ENCODE measurements at places on chromosomes 5 and 9. TPM values are rescaled to one million over a fixed set of nuclear protein-coding genes. Genes with fewer than 3 reads are reported as not detected.

- H3K27ac ChIP-seq: no peak overlapping the region
- H3K36me3 ChIP-seq: peaks cover 6% of the 10 kb centered on the region
- no peak overlapping the region for H3K4me3 ChIP-seq
- no peaks in the 10 kb centered on the region for H3K27me3 ChIP-seq
- no peak for DNase-seq
These were observed 90.5 kb downstream of the ANKH start for GRCh38 chr5:14781106-14781505.

DNA sequence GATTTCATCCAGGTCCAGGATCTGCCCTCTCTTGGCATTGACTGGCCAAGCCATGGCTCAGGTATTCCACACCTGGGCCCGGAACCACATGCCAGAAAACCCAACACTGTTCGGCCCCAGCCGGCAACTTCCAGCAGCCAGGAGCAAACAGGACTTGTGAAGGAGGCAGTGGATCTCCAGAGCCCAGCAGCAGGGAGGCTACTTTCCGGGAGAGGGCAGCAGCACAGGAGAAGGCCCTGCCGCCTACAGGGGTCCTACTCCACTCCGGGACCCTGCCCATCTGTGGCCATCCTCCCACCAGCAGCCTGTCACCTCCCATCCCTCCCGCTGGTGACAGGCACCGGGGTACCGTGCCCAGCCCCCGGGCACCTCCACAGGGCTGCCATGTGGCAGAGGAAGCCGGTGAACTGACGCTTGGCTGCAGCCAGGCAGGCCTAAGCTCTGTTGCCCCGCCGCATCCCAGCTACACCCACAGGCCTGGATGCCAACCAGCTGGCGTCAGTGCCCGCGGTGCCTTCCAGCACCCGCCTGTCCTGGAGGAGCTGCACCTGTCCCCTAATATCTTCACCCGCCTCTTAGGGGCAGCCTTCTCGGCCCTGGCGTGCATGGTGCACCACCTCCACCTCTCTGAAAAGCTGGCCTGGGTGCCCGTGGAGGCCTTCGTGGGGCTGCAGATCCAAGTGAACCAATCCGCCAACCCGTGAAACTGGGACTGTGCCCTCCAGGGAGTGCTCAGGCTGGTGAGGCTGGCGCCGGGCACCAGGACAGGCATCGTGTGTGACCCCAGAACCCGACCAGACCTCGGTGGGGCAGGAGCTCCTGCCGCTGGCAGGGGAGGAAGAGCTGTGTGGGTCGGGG lies 18.9 kb upstream of the SLC30A5 start:
- H3K36me3 ChIP-seq: no peaks in the 10 kb centered on the region
- peaks cover 2% of the 10 kb centered on the region for H3K27me3 ChIP-seq
- DNase-seq: peak; percentile 82

- H3K4me3 ChIP-seq: no peak overlapping the region
- H3K4me1 ChIP-seq: peaks cover 39% of the 10 kb centered on the region
- peaks cover 9% of the 10 kb centered on the region for H3K36me3 ChIP-seq
- no peaks in the 10 kb centered on the region for H3K27me3 ChIP-seq
- H3K27ac ChIP-seq: no peak overlapping the region
- DNase-seq: no peak
These were observed 48.1 kb upstream of the LHFPL2 start for GRCh38 chr5:78696637-78697036.

DNA sequence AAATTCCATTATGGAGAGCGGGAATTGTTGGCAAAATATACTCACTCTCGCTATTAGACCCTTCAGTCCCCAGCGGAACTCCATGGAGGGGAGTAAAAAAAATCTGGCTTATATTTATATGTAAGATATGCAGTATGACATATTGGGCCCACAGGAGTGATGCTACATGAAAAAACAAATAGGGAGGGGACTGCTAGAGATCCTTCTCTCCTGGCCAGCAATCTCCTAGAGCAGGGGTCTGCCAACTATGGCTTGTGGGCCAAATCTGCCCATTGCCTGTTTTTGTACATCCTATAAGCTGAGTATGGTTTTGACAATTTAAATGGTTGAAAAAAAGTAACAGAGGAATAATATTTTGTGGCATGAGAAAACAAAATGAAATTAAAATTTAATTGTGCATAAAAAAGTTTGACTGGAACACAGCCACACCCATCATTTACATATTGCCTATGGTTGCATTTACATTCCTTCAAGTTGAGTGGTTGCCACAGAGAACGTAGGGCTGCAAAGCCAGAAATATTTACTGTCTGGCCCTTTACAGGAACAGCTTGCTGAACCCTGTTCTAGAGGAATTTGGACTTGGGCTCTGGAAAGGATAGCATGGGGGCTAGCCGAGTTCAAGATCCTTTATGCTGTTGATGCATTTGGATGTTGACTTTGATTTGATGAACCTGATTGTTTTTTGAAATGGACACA lies 197.3 kb upstream of the CLINT1 start:
- no peak overlapping the region for H3K27ac ChIP-seq
- peaks cover under 1% of the 10 kb centered on the region for H3K36me3 ChIP-seq
- no peak overlapping the region for H3K4me3 ChIP-seq

- H3K4me3 ChIP-seq: no peak overlapping the region
- H3K36me3 ChIP-seq: no peaks in the 10 kb centered on the region
- DNase-seq: no peak
These were observed 158.9 kb upstream of the PHYKPL start for GRCh38 chr5:178391480-178391879.

GRCh38 chr9:103991698-103992097 lies 102.4 kb upstream of the SMC2 start:
- H3K36me3 ChIP-seq: no peaks in the 10 kb centered on the region
- no peaks in the 10 kb centered on the region for H3K4me1 ChIP-seq
- H3K4me3 ChIP-seq: no peak overlapping the region

Gene BTNL9
- not detected for total RNA-seq

- H3K27me3 ChIP-seq: peaks cover 3% of the 10 kb centered on the region
- H3K27ac ChIP-seq: no peak overlapping the region
- H3K4me3 ChIP-seq: no peak overlapping the region
- H3K4me1 ChIP-seq: no peaks in the 10 kb centered on the region
These were observed 398.1 kb upstream of the IRX1 start for GRCh38 chr5:3197304-3198073.

DNA sequence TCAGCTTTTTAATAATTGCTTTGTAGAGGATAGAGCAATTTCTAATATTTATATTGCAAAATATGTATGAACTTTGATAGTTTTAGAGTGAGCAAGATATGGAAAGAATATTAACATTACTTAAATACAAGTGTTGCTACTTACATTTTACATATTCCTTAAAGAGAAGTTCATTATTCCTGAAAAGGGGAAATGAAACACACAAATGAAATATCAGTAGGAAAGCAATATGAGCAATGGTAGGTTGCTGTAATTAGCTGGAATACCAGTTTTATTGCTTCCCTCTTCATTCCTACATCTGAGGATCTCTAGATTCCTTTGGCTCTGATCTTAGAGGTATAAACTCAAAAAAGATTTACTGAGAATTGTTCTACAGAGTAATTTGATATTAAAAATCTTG lies 414.1 kb downstream of the FAM170A start:
- no peak overlapping the region for H3K27ac ChIP-seq
- no peaks in the 10 kb centered on the region for H3K4me1 ChIP-seq
- H3K4me3 ChIP-seq: no peak overlapping the region
- H3K36me3 ChIP-seq: no peaks in the 10 kb centered on the region

GRCh38 chr5:135606431-135606830 lies 27.6 kb upstream of the CXCL14 start:
- no peaks in the 10 kb centered on the region for H3K4me1 ChIP-seq
- no peak overlapping the region for H3K27ac ChIP-seq
- peaks cover 32% of the 10 kb centered on the region for H3K27me3 ChIP-seq
- DNase-seq: peak; percentile 34
- no peak overlapping the region for H3K4me3 ChIP-seq

DNA sequence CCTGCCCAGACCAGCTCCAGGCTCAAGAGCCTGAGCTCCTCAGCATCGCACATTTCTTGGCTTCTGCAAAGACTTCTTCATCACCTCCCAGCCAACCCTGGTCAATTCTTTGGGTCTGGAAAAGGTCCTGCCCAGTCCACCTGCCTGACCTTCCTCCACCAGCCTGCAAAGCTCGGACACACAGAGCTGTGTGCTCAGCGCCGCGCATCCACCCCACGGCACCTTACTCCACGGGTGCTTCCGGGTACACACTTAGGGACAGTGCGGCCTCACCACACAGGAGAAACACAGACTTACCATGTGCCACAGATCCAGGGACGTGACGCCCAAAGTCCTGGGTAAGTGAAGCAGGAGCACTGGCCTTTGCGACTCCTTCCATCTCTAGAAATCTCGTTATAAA lies 97.3 kb downstream of the KCNT1 start:
- peaks cover 2% of the 10 kb centered on the region for H3K4me1 ChIP-seq
- no peaks in the 10 kb centered on the region for H3K36me3 ChIP-seq

Gene NR4A3
- total RNA-seq: 2.4 TPM

GRCh38 chr9:16544842-16545241 lies 325.6 kb downstream of the BNC2 start:
- no peaks in the 10 kb centered on the region for H3K27me3 ChIP-seq
- DNase-seq: no peak
- peak overlapping the region; percentile 7 for H3K27ac ChIP-seq
- peaks cover 30% of the 10 kb centered on the region for H3K4me1 ChIP-seq
- no peak overlapping the region for H3K4me3 ChIP-seq

Gene FAM170A
- total RNA-seq: not detected

DNA sequence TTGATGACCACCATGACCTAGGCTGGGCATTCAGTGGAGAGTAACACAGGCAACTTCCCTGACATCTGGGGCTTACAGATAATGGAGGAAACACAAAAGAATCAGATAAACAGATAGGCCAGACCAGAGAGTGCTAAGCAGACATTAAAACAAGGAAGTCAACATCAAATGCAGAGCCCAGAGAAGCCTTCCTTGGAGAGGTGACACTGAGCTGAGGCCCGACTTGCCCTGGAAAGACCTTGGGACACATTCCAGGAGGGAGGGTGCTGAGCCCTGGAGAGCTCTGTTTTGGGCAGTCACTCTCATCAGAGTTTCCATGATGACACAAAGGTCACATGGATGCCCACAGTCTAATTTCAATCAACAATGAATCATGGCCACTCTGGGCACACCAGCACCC lies 31.9 kb upstream of the C5orf58 start:
- no peaks in the 10 kb centered on the region for H3K36me3 ChIP-seq
- no peaks in the 10 kb centered on the region for H3K4me1 ChIP-seq
- DNase-seq: no peak
- H3K27me3 ChIP-seq: peaks cover 84% of the 10 kb centered on the region
- no peak overlapping the region for H3K4me3 ChIP-seq

Gene SPATA31C1
- not detected for total RNA-seq

DNA sequence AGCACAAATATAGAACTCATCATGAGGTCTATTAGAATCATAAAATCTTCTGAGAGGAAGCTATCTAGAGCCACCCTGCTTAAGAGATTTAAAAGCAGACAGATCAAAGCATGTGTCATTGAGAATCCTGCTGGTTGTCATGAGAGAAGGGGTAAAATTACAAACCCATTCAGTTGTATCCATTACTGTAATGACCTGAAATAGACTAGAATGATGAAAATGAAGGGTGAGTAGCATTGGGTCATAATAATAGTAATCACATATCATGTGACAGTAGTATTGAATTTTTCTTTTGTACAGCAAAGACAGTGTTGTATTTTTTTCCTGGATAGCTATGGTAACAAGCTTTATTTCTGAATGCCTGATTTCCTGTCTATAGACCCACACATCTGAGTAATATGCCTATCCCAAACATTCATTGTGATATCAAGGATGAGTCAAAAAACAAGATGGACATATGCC lies 149.0 kb downstream of the PDE4D start:
- H3K4me1 ChIP-seq: peaks cover 37% of the 10 kb centered on the region
- H3K27ac ChIP-seq: peak overlapping the region; percentile 90
- no peaks in the 10 kb centered on the region for H3K27me3 ChIP-seq
- H3K4me3 ChIP-seq: no peak overlapping the region
- H3K36me3 ChIP-seq: no peaks in the 10 kb centered on the region

DNA sequence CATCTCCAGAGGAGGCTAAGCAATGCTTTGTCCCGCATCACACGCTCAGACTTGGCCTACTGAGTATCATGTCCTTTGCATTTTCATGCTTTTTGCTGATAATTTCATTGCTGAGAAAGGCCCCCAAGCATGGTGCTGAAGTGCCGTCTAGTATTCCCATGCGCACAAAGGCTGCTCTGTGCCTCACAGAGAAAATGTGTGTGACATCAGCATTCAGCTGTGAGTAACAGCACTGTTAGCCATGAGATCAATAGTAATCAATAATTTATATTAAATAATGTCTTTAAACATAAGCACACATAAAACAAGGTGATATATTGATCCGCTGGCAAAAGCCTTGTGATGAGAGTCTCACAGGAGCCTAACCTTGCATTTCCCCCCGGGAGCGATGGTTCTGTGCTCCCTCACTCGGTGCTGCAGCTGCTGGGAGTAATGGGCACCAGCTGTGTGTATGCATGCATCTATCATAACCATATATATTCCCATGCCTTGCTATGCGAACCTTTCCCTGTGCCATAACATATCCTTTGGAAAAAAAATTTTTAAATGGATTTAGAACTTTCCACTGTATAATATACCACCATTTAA lies 50.4 kb upstream of the RNF130 start:
- no peak overlapping the region for H3K27ac ChIP-seq
- H3K27me3 ChIP-seq: peaks cover 38% of the 10 kb centered on the region
- DNase-seq: peak; percentile 17

GRCh38 chr9:121545150-121545874 lies 45.7 kb upstream of the GGTA1 start:
- no peak overlapping the region for H3K27ac ChIP-seq
- no peak for DNase-seq
- H3K27me3 ChIP-seq: peaks cover 5% of the 10 kb centered on the region
- H3K4me3 ChIP-seq: no peak overlapping the region

Gene LRRC19
- not detected for total RNA-seq

Gene OLFML2A
- 169 TPM for total RNA-seq

- no peak overlapping the region for H3K27ac ChIP-seq
- H3K4me3 ChIP-seq: no peak overlapping the region
- peaks cover 4% of the 10 kb centered on the region for H3K4me1 ChIP-seq
- H3K27me3 ChIP-seq: no peaks in the 10 kb centered on the region
These were observed 109.7 kb upstream of the IER5L start for GRCh38 chr9:129287619-129288305.

DNA sequence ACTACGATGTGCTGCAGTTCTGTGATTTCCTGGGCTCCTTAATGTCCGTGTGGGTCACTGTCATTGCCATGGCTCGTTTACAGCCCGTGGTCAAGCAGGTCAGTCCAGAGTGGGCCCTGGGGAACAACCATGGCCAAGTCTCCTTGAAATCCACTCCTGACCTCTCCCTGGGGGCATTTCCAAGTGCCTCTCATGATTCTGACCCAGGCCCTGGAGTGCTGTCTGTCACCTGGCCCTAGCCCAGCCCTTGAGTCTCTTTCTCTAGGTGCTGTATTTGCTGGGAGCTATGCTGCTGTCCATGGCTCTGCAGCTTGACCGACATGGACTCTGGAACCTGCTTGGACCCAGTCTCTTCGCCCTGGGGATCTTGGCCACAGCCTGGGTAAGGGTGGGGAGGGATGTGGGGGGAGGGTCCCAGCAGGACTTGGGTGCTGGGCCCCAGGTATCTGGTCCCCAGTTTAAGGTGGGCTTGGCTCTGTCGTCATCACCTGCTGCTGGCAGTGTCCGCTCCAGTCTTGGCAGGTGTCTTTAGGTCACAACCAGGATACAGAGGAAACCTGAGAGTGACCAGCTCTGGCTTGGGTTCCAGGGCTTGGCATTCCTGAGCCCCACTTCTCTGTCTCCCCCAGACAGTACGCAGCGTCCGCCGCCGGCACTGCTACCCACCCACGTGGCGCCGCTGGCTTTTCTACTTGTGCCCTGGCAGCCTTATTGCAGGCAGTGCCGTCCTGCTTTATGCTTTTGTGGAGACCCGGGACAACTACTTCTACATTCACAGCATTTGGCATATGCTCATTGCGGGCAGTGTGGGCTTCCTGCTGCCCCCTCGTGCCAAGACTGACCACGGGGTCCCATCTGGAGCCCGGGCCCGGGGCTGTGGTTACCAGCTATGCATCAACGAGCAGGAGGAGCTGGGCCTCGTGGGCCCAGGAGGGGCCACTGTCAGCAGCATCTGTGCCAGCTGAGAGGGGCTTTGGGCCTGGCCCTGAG lies 17.0 kb downstream of the OR13J1 start:
- no peak overlapping the region for H3K27ac ChIP-seq
- H3K4me3 ChIP-seq: no peak overlapping the region
- no peaks in the 10 kb centered on the region for H3K4me1 ChIP-seq
